ENCODE measurements at places on chromosomes 2 and 18.

DNA sequence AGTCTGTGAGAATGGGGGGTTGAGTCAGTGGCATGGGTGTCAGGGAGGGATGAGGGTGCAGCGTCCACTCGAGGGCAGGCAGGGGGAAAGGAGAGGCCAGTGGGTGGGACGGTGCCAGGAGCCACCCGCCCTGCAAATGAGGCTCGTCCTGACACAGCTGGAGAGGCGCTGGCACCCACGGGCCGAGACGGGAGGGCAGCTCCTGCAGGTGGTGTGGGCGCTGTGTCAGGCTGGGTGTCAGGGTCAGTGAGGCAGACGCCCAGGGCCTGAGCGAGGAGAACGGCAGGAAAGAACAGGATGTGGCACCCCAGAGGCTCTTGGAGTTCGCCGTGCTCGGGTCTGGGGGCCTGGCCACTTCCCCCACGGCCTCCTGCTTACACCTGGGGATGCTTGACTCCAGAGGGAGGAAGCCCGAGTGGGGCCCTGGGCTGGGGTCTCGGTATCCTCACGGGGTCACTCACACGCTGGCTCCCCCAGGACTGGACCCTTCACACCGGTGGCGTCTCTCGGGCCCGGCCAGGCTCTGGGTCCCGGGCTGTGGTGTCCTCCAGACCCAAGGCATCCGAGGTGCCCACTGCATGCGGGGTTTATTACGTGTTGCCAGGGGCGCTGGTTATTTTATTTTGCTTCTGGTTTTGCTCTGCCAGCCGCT, 130.5 kb upstream of the CTDP1 start:
- no peaks in the 10 kb centered on the region for H3K4me1 ChIP-seq
- H3K27ac ChIP-seq, result no peak overlapping the region
- H3K4me3 ChIP-seq, result no peak overlapping the region
- H3K36me3 ChIP-seq, result no peaks in the 10 kb centered on the region

DNA sequence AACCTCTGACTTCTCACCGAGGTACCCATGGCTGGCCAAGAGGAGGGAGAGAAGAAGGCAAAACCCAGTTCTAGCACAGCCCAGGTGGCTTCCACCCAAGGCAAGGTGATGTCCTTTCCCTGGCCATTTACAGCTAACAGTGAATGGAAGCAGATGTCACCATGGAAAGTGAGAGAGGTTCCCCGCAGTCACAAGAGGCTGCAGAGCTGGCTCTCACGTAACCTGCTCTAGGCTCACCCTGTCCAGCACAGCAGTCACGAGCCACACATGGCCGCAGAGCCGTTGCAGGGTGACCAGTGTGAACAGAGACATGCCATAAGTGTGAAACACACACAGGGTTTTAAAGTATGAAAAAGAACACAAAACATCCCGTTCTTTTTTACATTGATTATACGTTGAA, 169.4 kb downstream of the TNS1 start:
- no peaks in the 10 kb centered on the region for H3K36me3 ChIP-seq
- DNase-seq, result no peak
- H3K27me3 ChIP-seq, result no peaks in the 10 kb centered on the region
- H3K4me3 ChIP-seq, result no peak overlapping the region
- no peak overlapping the region for H3K27ac ChIP-seq

DNA sequence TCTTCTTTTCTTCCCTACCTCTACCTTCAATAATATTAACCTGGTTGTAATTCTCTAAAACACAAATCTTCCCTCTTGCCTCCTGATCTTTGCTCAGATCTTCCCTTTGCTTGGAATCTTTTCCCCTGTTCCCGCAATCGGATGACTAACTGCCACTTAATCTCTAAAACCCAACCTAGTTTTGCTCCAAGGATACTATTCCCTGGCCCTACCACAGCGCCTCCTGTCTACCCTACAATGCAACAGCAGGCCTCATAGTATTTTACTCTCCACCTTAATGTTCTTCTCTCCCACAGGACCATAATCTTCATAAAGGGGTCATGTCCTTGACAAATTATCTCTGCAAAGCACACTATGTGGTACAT, 246.8 kb upstream of the TNP1 start:
- no peak overlapping the region for H3K4me3 ChIP-seq
- DNase-seq, result no peak
- peaks cover 14% of the 10 kb centered on the region for H3K27me3 ChIP-seq
- no peak overlapping the region for H3K27ac ChIP-seq

- H3K4me3 ChIP-seq, result no peak overlapping the region
- DNase-seq, result no peak
- H3K4me1 ChIP-seq, result no peaks in the 10 kb centered on the region
- no peaks in the 10 kb centered on the region for H3K36me3 ChIP-seq
These were observed 277.4 kb upstream of the MC4R start for GRCh38 chr18:60649842-60650536.

DNA sequence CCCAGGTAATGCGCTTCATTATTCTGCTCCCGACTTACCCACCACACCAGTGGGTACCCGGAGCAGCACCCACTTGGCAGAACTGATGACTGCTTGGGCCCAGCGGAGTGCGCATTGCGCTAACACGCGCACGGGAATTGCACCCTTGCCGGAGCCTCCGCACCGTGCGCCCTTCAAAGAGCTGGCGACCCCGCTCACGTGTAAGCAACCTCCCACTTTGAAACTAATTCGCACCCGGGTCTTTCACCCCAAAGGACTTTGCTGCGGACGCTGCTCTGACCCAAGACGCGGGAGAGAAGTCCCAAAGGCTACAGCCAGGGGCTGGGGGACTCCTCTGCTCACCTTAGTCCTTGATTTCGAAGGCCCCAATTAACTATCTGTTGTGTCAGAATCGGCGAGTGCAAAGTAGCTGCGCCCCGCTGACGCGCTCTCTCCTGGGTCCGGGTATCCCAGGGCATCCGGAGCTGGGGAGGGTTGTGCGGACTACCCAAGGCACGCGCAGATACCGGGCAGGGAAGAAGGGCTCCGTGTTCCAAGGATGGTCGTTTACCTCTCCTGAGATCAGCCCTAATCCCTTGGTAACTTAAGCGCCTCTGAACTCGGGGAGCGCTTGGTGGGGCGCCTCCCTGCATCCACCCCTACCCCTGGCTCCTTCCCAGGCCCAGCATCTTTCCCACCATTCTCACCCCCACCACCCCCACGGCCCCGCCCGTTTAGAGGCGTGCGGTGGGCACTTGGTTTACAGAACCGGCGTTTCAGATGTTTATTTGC, 13.1 kb upstream of the SATB2 start:
- peaks cover 85% of the 10 kb centered on the region for H3K27me3 ChIP-seq
- no peak for DNase-seq
- no peak overlapping the region for H3K27ac ChIP-seq
- peaks cover 2% of the 10 kb centered on the region for H3K4me1 ChIP-seq
- no peak overlapping the region for H3K4me3 ChIP-seq

- H3K27me3 ChIP-seq, result peaks cover 18% of the 10 kb centered on the region
- no peak overlapping the region for H3K4me3 ChIP-seq
- H3K36me3 ChIP-seq, result no peaks in the 10 kb centered on the region
- DNase-seq, result no peak
- H3K4me1 ChIP-seq, result no peaks in the 10 kb centered on the region
These were observed 27.3 kb upstream of the EVA1A start for GRCh38 chr2:75587954-75588587.

DNA sequence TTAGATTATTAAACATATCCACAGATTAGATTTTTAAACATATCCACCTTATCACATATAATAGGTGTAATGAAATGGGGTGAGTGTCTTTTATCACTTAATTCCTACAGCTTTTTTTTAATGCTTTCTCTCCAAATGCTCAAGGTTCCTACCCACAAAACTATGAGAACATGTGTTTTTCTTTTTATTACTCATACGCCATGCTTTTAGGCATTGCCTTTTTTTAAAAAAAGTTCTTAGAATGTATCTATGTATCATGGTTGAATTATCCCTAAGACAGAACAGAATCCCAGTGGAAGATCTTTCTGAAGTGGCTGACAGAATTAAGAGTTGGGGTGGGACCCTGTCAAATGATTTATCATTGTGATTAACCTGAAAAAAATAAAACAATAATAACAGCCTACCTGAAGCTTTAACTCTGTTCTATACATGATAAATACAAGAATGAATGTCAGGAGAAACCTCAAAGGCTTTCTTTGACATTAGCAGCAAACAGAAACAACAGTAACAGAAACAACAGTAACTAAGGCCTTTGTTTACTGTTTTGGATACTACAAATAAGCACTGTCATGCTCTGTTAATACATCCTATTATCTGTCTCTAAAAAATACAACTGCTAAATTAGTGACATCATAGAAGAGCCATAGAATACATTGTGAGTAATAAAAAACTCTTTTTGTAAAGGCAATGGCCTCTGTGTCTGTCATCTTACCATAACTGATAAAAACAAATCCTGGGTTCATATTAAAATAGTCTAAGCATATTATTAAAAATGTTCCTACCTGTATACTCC, 4.1 kb upstream of the ZNF397 start:
- no peaks in the 10 kb centered on the region for H3K36me3 ChIP-seq
- no peak overlapping the region for H3K4me3 ChIP-seq
- no peak overlapping the region for H3K27ac ChIP-seq
- peaks cover 6% of the 10 kb centered on the region for H3K4me1 ChIP-seq
- peaks cover 3% of the 10 kb centered on the region for H3K27me3 ChIP-seq
- no peak for DNase-seq

DNA sequence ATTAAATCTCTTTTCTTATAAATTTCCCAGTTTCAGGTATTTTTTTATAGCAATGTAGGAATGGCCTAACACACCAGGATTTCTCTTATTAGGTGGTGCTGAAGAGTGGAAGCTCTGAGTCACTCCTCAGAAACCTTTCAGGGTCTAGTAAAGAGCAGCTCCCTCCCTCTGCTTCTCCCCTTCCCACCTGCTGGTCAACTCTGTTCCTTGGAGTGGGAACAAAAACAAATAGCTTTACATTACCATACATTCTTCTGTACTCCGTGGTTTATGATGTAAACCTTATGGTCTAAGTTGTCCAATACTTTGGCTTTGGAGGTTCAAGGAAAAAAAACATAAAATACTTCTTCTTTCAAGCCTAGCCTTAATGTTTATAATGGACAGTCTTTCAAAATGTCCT, 2.7 kb upstream of the IL1R1 start:
- H3K36me3 ChIP-seq, result peaks cover 17% of the 10 kb centered on the region
- peaks cover 25% of the 10 kb centered on the region for H3K4me1 ChIP-seq
- DNase-seq, result no peak
- H3K27ac ChIP-seq, result no peak overlapping the region
- H3K27me3 ChIP-seq, result peaks cover 43% of the 10 kb centered on the region

DNA sequence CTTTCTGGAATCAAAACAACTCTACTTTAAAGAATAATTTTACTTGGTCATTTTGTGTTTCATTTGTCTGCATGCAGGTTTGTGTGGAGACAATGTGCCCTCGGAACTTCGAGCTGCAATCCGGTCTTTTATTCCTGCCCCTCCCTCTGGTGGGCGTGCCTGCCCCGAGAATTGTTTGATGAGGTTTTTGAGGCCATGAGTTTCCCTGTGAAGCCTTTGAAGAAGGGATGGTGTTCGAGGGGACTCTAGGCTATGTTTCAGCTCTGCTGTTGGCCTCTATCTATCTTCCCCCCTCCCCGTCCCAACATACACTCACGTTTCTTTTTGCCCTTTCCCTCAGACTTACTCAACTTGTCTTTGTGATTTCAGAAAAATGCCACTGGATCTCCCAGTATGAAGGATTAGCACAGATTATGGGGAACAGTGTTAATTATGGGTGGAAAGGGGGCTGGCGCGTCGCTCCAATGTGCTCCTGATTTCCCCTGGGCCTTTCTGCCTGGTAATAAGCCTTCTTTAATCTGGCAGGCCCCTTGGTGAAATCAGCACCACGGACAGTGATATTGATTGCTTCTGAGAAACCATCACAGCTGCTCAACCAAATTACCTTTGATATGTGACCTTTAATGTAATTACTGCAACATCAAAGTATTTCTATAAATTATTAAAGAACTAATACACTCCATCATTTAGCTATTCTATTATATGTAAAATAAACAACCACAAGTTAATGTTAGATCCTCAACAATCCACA, 82.2 kb downstream of the CELF4 start:
- no peak overlapping the region for H3K4me3 ChIP-seq
- no peak overlapping the region for H3K27ac ChIP-seq
- no peak for DNase-seq
- peaks cover 45% of the 10 kb centered on the region for H3K27me3 ChIP-seq
- no peaks in the 10 kb centered on the region for H3K36me3 ChIP-seq
- H3K4me1 ChIP-seq, result peaks cover 1% of the 10 kb centered on the region

DNA sequence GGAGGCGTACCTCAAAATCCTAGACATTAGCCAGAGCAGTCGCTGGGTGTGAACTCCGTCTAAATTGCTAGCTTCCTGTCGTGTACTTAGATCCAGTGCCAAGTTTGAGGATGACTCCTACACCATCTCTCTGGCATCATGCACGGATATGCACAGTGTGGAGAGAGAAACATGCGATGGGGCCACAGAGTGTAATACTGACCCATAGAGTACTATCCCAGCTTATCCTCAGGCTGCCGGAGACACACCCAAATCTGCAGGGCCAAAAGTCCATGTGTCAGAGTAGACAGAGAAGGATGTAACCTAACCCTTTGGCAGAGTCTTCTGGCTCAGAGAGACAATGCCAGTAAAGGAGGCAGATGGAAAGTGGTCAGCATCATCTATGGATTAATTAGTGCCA, 84.2 kb downstream of the ARL4C start:
- H3K4me1 ChIP-seq, result peaks cover 9% of the 10 kb centered on the region
- DNase-seq, result no peak

DNA sequence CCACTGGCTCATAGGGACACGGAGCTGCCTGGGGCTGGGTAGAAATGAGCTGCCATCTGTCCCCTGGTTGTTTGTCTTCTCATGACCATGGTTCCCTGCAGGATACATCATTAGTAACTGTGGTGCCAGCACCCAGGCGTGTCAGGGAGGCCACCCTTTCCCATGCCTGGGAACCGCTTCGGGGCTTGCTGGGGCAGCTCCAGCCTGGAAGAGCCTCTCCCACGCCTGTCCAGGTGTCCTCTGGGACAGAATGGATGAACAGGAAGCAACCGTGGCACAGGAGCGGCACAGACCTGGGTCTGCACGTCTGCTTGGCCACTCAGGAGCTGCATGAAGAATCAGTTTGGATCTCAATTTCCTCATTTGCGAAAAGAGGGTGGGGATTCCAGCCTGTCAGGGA, 34.8 kb downstream of the SDC1 start:
- H3K27ac ChIP-seq, result no peak overlapping the region
- DNase-seq, result no peak
- H3K4me1 ChIP-seq, result no peaks in the 10 kb centered on the region
- no peaks in the 10 kb centered on the region for H3K36me3 ChIP-seq
- no peak overlapping the region for H3K4me3 ChIP-seq
